Hematopoietic multipotent progenitor cell treated with erythropoietin and hydrocortisone succinate and interleukin-3 and kit ligand, for 4 days (in vitro differentiated cells): ENCODE measurements at places on chromosomes 12 and 14.

DNA sequence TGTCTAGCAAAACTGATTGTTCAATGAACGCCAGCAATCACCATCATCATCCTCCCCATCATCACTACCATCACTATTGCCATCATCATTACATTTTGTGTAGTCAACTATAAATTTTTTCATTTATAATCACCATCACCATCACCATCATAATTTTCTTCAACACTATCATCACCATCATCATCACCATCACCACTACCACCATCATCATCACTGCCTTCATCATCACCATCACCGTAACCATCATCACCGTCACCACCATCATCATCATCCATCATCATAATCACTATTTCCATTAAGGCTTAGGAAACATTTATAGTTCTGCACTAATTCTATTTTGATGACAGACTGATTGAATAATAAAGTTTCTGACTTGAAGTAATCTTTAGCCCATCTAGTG lies 434.8 kb upstream of the TMEM132C start:
- no peak for DNase-seq

- no peak for DNase-seq
Measured at GRCh38 chr12:51011955-51012354, 14.2 kb downstream of the SLC11A2 start.

DNA sequence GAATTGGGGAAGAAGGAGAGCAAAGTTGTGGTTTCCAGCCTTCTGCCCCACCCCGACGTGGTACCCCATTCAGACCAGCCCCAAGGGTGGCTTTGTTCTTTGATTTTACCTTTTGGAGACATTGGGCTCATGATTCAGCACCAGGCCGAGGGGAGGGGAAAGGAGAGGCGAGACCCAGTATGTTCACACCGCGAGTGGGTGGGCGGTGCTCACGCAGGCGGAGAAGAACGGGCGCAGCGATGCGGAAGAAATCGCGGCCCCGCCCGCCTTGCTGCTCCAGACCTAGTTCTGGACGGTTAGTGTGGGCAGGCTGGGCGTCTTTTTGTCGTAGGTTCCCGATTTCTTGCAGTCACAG lies 963 bp downstream of the ATL1 start:
- DNase-seq = peak; percentile 88

DNA sequence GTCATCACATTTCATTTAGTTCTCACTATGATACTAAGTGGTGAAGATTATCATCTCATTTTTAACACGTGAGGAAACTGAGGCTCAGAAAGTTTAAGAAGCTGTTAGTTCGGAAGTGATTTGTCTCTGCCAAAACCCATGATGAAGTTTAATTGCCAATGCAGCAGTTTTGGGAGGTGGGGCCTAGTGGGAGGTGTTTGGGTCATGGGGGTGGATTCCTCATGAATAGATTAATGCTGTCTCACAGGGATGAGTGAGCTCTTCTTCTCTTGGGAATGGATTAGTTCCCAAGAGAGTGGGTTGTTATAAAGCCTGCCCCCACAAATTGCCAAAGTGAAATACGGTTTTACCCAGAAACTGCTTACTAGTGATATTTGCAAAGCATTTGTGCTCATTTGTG lies 91.5 kb upstream of the IGF1 start:
- DNase-seq = no peak

GRCh38 chr14:30767624-30768023 lies 106.7 kb upstream of the COCH start:
- DNase-seq = no peak

- DNase-seq = peak; percentile 3
Measured at GRCh38 chr14:57060276-57060955, 208.3 kb downstream of the EXOC5 start.

DNA sequence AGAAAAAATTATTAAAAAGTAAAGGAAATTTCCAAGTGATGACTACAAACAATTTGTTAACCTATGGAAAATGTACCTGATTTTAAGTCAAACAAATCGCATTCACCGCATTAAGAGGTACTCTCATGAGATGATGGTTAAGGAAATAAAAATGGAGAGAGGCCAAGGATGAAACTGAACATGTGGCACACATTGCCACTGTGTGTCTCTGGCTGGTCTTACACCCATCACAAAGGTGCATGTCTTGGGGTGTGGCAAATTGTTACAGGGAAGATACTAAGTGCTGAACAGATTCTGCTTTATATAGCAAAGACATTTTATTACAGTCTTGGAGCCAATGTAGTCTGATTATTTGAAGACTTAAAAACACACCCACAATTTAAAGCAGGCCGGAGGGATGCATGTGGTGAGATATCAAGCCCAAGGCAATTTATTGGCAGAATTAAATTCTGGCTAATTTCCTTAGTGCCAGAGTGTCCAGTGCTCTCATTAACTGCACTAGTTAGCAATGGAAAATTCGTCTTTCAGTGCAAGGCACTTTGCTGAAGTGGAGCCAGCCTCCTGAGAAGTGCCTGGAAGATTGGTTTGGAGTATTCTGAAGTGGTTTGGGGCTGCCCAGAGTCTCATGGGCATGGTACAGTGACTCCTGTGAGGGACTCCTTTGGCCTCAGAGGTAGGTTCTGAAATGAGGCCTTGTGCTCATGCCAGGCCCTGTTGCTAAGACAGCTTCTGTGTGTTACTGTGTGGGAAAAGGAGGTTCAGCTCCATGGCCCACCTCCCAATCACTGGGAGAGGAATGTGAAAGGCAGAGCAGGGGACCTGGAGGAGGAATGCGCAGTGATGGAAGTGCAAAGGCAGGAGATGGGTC lies 166.9 kb downstream of the BRMS1L start:
- no peak for DNase-seq

DNA sequence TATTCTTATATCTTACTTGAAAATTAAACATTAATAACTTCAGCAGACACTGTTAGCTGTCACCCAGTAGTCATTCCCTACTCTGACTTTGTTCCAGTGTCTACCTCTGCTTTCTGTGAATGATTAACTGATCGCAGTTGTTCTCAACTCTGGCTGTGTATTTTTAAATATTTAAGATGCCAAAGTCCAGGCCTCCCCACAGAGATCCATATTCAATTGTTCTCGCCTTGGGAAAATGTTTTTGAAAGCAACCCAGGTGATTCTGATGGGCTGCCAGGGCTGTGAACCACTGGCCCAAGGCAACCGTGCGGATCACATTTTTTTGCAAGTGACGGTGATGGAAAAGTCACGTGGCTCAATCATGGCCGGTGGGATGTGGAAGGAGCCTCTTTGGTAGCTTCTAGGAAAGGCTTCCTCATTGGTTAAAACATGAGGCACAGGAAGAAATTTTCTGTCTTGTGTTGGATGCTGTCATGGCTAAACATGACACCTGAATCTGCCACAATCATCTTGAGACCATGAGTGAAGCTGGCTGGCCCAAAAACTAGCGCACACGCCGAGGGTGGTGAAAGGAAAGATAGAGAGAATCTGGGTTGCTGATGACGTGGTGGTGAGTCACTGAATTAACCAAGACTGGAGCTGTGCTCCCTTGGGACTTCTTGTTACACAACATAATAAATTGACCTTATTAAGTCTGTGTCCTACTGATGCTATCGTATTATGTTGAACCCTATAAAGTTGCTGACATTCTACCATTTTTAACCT lies 37.2 kb downstream of the RDH12 start:
- no peak for DNase-seq

DNA sequence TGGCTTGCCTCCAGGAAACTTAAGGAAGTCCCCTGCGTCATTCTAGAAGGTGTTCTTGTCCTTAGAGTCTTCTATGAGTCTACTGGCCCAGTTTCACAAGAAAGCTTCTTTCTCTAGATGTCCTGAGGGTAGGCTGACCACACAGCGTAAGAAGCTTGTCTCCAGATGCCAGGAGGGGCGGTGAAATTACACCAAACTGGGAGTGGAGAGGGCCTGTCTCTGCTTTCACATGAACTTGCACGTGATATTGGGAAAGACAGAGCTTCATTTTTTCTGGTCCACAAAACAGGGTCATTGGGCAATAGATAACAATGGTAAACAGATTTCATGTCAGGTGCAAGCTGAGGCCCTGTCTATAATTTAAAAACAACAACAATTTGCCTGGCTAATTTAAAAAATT lies 85.7 kb upstream of the TBX3 start:
- no peak for DNase-seq

GRCh38 chr12:92365836-92366235 lies 220.2 kb upstream of the BTG1 start:
- no peak for DNase-seq

DNA sequence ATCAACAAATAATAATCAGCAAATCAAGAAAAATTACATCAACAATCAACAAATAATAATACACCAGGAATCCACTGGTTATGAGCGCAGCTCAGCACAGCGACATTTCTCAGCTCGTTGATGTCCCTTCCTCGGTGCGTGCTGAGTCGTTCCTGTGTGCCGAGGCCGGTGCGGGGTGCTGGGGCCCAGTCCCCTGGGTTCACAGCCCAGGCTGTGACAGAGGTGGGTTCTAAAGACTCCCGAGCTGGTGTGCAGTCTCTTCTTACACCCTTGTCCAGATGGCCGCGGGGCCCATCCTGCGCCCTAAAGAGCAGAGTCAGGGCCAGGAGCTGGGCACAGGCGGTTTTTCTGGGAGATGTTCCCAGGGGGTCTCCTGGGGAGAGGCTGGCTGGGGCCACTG lies 26.9 kb upstream of the TRAF3 start:
- no peak for DNase-seq

DNA sequence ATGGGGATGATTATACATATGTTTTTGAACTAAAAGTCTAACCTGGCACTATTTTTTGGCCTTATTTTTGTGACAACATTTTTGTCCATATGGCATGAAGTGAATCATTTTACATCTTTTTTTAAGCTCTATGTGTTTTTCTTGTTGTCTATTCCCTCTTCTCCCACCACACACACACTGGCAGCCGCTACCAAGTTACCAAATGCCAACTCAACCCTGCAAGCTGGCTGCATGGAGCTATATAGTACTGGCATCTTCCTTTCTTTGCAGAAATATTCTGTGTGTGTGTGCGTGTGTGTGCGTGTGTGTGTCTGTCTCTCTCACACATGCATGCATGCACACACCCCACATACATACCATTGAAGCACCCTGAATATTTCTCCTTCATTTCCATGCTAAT lies 278.9 kb upstream of the SOX5 start:
- no peak for DNase-seq

DNA sequence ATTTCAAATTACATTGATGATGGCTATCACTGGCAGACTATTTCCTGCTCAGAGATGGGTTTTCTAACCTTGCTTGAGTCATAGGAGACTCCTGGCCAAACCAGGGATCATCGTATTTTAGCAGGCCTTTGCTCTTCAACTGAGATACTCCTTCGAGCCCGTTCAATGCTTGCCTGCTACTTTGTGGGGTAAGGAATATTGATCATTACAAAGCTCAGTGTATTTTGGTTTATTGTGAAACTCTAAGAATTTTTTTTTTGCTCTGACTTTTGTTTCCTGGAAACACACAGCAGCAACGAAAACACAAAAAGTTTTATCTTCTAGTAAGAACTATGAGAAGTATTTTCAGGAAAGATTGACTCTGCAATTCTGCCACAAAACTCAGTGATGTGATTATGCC lies 4.1 kb downstream of the GPRC5D start:
- no peak for DNase-seq

GRCh38 chr12:79108962-79109361 lies 244.4 kb downstream of the SYT1 start:
- no peak for DNase-seq

- DNase-seq = no peak
Measured at GRCh38 chr14:92625213-92625612, 111.6 kb downstream of the RIN3 start.

DNA sequence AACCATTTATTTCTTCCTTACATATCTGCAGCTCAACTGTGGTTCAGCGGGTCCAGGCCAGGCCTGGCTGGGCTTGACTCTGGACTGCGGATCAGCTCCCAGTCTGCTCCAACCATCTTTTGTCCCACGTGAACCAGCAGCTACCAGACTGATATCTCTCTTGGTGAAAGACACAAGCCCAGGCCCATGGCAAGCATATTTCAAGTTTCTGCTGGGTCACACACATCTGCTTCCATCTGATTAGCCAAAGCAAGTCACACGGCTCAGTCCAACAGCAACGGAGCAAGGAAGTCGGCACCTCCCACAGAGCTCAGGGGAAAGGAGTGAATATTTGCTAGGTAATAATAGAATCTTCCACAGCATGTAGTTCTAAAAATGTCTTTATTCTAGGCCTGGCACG lies 24.7 kb upstream of the MARK3 start:
- DNase-seq = peak; percentile 57

DNA sequence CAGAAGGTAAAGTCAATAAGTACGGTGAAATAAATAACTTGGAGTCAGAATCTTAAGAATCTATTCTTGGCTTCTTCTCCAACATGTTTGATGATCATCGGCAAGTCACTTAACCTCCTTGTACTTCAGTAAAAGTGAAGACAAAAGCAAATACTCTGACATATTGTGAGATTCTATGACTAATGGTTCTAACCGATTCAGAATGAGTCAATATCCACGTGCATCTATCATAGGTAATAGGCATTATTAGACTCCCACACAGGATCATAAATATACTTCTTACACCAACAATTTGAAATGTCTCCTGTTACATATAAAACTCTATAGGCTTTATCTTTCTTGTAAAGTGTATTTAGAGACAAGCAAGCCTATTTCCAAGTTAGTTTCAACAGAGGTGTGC lies 144.4 kb upstream of the ATXN7L3B start:
- no peak for DNase-seq
